Thoracic aorta (tissue), 2 donors: ENCODE measurements at places on chromosomes 2 and 18. TPM values are rescaled to one million over a fixed set of nuclear protein-coding genes. Genes with fewer than 3 reads are reported as not detected.

GRCh38 chr18:60350941-60351340 is 21.6 kb downstream of the MC4R start:
- DNase-seq = no peak

DNA sequence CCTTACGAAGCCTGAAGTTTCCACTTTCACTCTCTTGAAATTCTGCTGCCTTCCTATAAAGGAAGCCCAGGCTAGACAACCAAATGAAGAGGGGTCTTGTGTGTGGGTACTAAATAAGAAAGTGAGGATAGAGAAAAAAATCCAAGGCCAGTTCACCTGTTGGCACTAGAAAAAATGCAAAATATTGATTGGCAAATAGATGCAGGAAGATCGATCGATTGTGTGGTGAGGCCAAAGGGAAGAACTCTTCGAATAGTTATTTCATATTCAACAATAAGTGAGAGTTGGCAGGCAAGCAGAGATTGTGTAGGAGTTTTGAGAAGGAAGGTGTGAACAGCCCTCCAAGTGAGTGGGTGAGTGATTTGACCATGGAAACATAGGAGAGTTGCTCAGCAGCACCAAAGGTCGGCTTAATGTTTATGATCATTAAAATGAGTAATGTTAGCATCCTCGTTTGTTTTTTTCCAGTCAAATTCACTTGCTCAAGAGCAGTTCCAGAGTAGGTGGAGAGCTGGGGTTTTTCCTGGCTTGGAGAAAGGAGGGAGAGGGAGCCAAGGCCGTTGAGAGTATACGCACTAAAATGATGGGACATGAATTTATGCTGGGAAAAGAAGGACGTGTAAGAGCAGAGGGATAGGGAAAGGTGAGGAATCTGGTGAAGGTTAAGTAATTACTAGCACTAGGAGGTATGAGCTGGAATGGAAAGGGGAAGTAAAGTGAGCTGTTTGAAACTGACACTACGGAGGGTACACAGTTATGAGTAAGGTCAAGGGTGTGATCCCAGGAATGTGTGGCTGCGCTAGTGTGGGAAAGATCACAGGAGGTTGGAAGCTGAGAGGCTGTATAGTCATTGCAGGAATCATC is 1.1 kb upstream of the NAPG start:
- no peak for DNase-seq

- no peak for DNase-seq
These were observed 39.1 kb downstream of the NFATC1 start for GRCh38 chr18:79434607-79435401.

ZNF892 gene
- total RNA-seq = 22.9 TPM

- no peak for DNase-seq
These were observed 146.1 kb downstream of the HAUS1 start for GRCh38 chr18:46250084-46250811.

DNA sequence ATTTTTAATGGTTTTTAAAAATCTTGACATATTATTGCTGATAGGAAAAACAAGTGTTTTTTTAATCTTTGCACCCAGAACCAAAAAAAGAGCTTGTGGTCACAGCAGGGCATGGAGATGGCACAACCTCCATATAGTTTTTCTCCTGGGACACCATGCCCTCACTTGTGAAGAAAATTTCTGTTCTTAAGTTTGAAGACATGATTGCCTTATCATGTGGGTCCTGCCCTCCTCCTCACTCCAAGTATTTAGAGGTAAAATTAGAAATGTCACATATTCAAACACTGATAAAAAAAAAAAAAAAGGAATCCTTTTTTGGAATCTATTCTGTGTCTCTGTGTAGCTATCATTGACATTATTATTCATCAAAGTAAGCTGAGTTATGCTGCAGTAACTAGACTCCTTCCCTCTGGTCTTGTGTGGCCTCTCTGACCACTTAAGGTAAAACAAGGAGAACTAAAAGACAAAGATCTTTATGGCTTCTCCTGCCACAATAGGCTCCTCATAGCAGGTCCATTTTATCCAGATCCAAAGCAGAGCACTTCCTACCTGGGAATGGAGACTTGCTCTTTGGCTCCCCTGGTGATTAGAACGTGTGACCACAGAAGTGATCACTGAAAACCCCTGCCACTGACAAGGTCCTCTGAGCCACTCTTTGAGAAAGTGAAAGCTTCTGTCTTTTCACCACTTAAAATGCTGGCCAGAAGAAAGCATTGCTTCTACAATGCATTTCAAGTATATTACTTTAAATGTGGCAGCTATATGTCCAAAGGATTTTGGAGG is 19.8 kb downstream of the ADD2 start:
- DNase-seq = no peak

GRCh38 chr2:8835279-8835678 is 2.1 kb downstream of the KIDINS220 start:
- no peak for DNase-seq

GRCh38 chr2:171822525-171823322 is 71.3 kb downstream of the SLC25A12 start:
- DNase-seq = no peak

- DNase-seq = no peak
These were observed 9.3 kb downstream of the MAPRE3 start for GRCh38 chr2:26979741-26980140.

CACNB4 gene
- 13.8 TPM for total RNA-seq

DNA sequence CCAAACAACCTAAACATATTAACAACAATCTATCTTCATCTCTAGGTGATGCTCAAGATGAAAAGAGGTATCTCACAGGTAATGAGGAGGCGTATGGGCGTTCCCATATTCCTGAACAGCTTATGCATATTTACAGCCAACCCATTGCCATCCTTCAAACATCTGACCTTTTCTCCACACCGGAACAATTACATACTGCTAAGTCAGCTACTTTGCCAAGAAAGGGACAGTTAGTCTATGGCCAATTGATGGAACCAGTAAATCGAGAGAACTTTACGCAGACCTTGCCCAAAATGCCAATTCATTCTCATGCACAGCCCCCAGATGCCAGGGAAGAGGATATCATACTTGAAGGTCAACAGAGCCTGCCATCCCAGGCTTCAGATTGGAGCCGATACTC is 68.0 kb downstream of the FAM171B start:
- DNase-seq = no peak

DNA sequence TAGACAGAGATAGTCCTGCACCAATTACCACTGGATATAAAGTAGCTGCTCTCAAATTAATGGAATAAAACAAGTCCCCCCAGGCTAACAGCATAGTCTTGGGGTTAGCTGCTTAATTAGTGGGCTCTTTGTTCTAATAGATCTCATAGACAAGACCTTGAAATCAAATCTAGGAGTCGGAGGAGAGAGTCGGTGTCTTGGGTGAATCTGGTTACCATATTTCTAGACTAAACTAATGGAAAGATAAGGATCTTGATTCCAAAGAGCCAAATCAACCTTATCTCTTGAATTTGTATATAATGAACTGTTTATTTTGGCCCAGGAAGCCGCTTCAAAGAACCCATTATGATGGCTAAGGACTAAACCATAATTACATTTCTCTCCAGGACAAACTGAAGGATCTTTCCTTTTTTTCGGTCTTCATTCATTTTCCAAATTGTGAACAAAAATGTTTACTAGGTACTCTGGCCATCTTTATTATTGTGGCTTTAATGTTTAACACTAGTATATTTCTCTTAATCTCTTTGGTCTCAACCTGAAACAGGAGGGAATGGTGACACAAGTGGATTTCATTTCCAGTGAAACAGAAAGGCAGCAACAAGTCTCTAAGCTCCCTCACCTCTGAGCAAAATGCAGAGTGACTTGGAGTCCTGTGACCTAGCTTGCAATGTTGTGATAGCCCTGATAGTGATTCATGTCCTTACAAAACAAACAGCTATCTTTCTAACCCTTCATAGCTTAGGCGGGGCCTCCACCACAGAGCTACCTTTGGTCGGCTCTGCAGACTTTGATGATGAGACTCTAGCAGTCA is 137.9 kb upstream of the PARD3B start:
- DNase-seq = no peak

DNA sequence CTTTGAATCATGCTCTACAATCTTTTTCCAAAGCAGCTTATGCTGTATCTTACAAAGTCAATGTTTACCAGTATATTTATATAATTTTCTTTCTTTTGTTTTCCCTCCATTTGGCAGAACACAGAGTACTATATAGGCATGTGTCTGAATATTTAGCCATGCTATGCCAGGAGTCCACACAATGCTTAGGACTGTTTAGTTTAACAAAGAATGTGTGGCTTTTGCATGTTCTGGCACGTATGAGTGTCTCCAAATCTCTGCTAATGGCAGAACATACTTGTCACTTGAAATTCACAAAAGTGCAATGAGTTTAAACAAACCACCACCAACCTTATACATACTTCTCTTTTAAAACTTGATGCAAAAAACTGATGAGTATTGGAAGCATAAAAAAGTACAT is 268.0 kb downstream of the NR4A2 start:
- no peak for DNase-seq

- no peak for DNase-seq
These were observed 48.1 kb downstream of the TMEM185B start for GRCh38 chr2:120174963-120175581.

DNA sequence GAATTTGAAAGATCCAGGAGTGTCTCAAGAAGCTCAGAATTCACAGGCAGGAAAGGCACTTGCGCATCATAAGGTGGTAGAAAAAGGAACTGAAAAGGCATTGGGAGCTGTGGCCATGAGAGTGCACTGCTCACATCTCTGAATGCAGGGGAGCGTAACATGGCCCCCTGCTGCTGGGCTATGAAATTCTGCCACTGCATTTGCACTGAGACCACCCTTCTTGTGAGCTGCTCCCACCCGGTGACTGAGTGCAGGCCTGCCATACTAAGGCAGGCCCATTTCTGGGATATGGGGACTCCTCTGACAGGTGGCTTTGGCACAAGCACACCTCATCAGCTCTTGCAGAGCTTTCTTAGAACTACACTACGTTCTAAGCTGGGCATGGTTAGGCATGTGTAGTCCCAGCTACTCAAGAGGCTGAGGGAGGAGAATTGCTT is 25.3 kb upstream of the STARD7 start:
- DNase-seq = no peak

DNA sequence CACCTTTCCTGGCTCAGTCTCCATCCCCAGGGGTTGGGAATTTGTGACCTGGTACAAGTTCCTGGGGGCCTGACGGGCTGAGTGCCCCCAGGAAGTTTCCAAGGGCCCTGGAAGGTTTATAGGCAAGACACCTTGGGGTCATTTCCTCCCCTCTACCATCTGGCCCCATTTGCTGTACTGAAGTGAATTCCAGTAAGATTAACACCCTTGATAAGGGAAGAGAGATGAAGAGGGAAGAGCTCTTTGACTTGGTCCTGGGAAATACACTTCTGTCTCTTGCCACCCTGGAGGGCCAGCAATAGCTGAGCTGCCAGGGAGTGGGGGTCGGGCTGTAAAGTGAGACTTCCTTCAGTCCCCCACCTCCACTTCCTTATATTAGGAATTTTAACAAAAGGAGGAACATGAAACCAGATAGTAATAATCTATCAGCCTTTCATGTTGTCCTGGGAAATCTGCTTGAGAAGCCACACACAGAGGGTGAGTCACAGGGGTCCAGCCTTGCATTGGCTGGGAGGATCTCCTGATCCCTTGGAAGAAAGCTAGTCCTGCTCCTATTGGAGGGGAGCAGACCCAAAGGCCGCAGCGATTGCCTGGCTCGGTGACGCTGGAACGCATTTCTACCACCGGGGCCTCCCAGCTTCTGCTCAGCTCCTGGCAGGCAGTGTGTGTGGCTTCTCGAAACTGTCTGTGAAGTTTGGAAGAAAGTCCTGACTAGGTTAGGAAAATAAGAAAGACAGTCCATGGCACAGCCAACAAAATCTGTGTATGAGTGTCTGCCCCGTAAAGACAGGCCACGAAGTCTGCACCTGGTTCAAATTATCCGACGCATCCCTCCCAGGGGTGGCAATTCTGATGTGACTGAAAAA is 87.3 kb downstream of the ACAA2 start:
- no peak for DNase-seq

GRCh38 chr2:39851251-39851650 is 72.2 kb upstream of the THUMPD2 start:
- no peak for DNase-seq

LYG2 gene
- total RNA-seq = not detected
